ENCODE measurements at places on chromosomes 7 and 10.
A peak's percentile ranks its signal among the peaks of the same experiment; 100 is the strongest.

DNA sequence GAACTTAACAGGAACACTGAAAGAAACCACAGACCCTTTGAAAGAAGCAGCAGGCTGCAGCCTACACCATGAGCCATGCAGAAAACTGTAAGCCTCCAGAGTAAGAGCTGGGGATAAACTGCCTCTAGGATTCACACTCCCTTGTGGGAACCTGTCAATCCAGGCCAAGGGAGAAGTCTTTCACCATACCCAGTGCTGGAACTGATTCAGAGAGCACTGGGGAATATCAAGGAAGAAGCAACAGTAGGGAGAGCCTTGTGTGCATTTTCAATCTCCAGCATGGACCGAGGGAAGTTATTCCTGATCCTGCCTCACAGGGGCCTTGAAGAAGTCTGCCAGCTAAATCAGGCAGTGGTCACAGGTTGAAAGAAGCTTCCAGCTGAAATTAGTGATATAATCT, 282.2 kb downstream of the AGMO start:
- no peak for DNase-seq

GRCh38 chr7:30983914-30984247, 20.1 kb downstream of the GHRHR start:
- no peak for DNase-seq

- DNase-seq = no peak
Observed at GRCh38 chr7:72230281-72230680, 181.9 kb downstream of the CALN1 start.

DNA sequence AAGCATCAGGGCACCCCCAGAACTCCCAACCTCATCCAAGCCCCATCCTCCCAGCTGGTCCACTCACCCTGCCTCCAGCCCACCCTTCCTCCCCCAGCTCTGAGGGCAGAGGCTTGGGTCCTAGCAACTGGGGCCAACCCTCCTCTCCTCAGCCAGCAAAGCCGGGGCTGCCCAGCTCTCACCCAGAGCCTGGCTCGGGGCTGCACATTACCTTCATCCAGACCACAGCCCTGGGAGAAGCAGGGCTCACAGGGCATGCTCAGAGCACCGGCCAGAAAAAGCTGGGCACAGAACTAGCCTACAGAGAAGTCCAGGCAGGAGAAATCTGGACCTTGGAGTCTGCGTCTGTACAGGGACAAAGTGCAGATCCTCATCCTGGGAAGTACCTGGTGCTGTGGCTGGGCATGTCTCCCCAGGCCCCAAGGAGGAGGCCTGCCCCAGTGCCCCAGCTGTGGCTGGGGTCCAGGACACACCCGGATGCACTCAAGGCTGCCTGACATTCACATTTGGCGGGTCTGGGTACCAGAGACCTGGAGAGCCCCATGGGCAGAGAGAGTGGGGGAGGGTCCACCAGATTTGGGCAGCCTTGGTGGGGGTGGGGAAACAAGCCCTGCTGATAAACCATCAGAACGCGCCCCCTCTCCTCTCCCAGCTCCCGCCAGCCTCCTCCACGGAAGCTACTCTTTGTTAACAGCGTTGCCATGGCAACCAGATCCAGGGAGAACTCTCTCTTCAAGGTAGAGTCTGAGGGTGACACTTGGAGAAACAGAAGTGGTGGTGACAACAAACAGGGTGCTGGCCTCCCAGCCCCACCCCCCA, 5.1 kb downstream of the RASGEF1A start:
- no peak for DNase-seq

- no peak for DNase-seq
Observed at GRCh38 chr10:70674560-70675495, 2.5 kb downstream of the ADAMTS14 start.

DNA sequence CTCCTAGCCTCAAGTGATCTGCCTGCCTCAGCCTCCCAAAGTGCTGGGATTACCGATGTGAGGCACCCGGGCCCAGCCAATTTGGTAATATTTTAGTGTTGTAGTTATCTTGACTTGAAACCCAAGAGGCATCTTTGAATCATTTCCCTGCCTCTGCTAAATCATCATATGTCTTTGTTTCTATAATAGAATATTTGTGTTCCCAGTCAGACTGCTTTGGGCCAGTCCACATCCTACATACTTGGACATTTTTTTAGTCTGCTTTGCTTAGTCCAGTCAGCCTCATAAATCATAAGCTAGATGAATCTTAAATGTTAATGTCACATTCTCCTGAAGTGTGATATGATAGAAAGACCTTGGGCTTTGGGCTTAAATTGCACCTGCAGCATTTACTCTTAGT, 5.9 kb downstream of the STAM start:
- no peak for DNase-seq

- DNase-seq = no peak
Observed at GRCh38 chr7:6273917-6274630, 1.6 kb upstream of the CYTH3 start.

- no peak for DNase-seq
Observed at GRCh38 chr7:56157238-56157790, 41.1 kb upstream of the NUPR2 start.

DNA sequence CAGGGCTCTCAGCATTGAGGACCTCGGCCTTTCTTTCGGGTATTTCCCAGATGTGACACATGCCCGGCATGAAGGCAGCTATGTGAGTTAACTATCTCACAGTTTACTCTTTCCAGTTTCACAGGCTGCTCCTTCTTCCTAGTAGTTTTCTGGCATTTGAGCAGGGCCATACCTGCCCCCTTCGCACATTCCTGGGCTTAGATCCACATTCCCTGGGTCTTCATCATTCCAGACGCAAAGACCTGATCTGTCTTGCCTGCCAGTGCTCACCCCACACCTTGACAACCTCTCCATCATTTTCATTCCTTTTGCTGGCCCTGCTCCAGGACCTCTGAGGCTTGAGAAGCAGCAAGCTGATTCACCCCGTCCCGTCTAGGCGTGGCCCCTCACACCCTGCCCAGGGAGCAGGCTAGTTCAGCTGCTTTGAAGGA, 227.5 kb downstream of the WDR11 start:
- no peak for DNase-seq

DNA sequence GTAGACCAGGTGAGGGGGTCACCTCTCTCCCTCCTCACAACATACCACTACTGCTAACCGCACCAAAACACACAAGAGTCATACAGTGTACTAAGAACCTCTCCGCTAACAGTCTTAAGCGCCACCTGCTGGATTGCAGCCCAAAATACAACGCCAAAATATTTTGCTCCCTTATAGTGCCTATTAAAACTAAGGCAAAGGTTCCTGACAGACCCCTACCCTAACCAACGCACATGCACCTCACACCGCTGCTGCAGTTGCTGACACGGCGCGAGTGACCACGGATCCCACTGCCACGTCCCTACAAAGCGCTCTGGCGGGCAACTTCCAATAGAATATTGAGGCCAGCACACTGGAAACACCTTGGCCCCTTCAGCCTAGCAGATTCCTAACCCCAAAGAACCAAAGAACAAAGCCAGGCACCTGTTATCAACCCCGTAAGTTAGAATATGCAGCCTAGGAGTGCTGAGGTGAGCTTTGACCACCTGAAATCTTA, 563.6 kb upstream of the SEMA3D start:
- DNase-seq = peak; percentile 2

- no peak for DNase-seq
Observed at GRCh38 chr10:80561950-80562349, 24.2 kb downstream of the SH2D4B start.

- no peak for DNase-seq
Observed at GRCh38 chr7:82318786-82319185, 124.8 kb downstream of the CACNA2D1 start.

- DNase-seq = no peak
Observed at GRCh38 chr10:6314620-6315205, 112.0 kb downstream of the PFKFB3 start.

DNA sequence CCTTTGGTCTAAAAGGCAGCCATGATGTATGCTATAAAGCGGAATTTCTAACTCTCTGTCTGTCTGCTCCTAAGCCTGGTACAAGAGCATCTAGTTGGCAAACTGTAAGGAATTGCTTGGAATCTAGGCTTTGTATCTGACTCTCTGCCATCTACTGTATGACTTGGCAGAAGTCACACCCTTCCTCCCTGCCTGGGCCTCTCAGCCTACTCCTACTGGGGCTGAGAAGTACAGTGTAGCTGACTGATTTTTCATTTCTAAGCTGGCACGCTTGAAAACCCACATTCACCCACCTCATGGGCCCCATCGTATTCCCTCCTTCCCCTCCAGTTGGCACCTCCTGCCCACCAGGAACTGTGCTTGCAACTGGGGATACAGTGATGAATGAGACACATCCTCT, 435.2 kb downstream of the PLXNA4 start:
- no peak for DNase-seq

GRCh38 chr10:71347587-71348395, 28.7 kb downstream of the SLC29A3 start:
- DNase-seq = no peak

DNA sequence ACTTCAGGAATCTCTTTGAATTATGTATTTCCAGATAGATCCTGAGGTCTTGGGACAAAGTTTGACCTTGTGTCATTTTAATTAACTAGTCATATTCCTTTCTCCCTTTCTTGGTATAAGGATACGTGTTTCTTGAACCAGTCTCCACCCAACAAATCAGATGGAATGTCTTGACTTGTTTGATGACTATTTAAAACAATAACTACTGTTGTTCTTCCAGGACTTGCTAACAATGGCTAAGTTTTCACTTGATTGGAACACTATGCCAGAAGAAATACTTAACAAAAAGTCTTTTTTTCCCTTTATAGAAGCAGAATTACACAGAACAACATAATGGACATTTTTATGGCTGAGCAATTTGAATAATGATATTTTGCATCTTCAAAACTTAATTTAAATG, 43.0 kb upstream of the WIPF3 start:
- no peak for DNase-seq

DNA sequence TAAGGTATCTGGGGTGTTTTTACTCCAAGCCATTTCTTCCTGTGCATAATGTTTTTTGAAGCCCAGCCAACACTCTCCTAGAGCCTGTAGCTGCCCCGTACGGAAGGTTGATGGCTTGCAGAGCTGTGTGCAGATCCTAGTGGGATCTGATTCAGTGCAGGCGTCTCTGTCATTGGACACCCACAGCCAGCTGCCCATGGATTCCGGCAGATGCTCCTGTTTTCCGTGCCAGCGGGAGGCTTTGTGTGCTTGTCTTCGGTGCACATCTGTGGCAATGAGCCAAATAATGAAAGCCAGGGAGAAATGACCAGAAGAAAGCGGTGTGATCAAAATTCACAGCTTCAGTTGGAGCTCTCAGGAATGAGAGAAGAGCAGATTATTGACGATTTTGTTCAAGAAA, 426.4 kb downstream of the TYW1 start:
- no peak for DNase-seq

DNA sequence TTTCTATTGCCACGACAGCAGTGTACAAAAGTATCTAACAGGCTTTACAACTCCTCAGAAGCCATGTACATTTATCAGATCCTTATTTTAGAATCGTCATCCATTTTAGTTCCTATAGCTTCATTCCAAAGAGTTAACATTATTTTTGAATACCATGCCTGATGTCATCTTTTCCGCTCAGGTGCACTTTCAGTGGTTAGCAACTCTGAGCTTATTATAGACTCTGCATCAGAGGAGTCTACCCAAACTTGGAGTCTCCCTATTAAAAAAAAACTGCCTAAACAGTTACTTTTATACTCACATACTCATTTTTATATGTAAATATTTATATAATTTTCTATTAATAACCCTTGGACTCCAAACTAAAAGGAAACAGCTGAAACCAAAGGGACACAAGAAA, 31.6 kb upstream of the PRSS37 start:
- no peak for DNase-seq
